ENCODE measurements at places on chromosomes 7 and 10. TPM values are rescaled to one million over a fixed set of nuclear protein-coding genes. Genes with fewer than 3 reads are reported as not detected.

Gene CAPZA2
- 347 TPM for total RNA-seq

Gene CACNB2
- total RNA-seq = 36.5 TPM

Gene LRGUK
- total RNA-seq = 0.19 TPM

Gene WNT16
- total RNA-seq = not detected

DNA sequence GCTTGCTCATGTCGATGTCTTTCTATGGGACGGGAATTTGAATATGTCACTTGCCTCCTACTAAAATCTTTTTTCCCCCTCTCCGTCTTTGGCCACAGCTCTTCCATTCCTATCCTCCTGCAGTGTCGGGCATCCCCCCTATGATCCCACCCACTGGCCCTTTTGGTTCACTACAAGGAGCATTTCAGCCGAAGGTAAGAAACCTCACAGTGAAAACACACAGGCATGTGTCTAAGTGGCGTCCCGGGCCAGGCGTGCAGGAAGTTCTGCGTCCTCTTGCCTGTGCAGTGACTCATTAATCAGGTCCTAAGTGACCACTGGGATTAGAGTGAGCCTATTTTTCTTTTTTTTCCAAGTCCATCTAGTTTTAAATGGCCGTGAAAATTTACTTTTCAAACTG lies 360.5 kb upstream of the GALNT17 start:
- no peak for DNase-seq

DNA sequence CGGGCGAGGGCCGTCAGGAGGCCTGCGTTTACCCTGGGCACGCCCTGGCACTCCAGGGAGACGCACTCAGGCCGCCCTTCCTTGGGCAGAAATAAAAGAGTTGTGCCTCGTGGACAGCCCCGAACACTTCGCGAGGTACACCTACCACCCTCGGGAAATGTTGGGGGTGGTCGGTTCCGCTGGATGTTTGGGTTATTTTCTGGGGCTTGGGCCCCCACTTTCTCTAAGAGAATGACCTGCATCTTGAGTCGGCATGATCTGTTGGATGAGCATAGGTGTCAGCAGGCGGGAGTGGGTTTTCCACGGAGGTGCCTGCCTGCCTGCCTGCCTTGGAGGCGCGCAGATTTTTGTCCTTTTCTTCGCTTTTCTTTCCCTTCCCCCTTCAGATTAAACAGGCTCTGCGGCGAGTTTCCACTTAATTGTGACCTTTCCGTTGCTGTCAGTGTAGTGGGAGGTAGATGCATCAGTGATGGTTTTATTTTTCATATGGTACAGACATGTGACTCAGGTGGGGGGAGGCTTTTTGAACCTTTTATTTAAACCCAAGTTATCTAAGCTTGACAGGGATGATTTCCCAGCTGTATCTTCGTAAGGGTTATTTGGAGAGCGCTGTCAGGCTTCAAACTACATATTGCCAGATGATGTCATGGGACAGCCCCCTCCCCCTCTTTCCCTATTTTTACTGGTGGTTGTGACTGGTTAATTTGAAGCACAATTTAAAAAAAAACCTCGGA lies 661 bp downstream of the HECTD2 start:
- no peak for DNase-seq

- no peak for DNase-seq
Measured at GRCh38 chr10:29806350-29806788, 171.6 kb upstream of the SVIL start.

GRCh38 chr10:88664142-88664541 lies at the start of gene LIPF:
Gene LIPF (plus strand): TSS chr10:88664442. CDS start chr10:88667298, 2,856 bp downstream.
- DNase-seq = no peak

DNA sequence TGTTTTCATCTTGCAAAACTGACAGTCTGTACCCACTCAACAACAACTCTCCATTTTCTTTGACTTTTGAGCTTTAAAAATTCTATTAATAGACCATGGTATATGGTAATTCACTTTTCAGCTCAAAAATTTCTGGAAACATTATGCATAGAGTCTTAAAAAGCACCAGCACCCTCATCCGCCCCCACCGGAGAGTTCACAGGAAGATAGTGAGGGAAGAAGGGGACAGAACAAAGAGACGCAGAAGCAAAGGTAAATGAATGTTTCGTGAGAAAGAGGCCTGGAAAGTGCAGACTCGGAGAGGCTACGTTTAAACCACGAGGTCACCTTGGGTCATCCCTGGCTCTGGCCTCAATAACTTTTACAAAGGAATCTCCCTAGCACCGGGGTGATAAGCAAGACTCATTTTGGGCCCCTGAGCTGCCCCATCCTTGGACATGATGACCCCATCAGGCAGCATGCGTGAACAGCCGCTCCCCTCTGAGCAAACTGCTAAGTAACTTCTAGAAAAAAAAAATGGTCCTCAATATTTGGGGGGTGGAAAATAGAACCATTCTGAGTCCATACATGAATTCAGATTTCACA lies 96.3 kb downstream of the CPXM2 start:
- DNase-seq = no peak

GRCh38 chr7:15219758-15220157 lies 317.2 kb upstream of the DGKB start:
- DNase-seq = no peak

Measured in heart right ventricle (tissue), 16 donors.